Metanephros (tissue), 2 donors: ENCODE measurements at places on chromosomes 7 and 10. TPM values are rescaled to one million over a fixed set of nuclear protein-coding genes. Genes with fewer than 3 reads are reported as not detected.

Gene CFAP58
- 0.35 TPM for total RNA-seq

Gene TAS2R3
- 7.1 TPM for total RNA-seq

Gene FAM171A1
- total RNA-seq, result 56.9 TPM

Gene TMEM196
- total RNA-seq, result not detected

Gene TMEM236
- total RNA-seq, result 0.64 TPM

Gene EEPD1
- total RNA-seq, result 11.7 TPM
